DMS153 (cell line): ENCODE measurements at places on chromosomes 6 and 20.

GRCh38 chr6:35569011-35569461, 56.3 kb upstream of the TULP1 start:
- DNase-seq = no peak

- no peak for DNase-seq
Measured at GRCh38 chr6:37323580-37323979, 30.2 kb upstream of the RNF8 start.

DNA sequence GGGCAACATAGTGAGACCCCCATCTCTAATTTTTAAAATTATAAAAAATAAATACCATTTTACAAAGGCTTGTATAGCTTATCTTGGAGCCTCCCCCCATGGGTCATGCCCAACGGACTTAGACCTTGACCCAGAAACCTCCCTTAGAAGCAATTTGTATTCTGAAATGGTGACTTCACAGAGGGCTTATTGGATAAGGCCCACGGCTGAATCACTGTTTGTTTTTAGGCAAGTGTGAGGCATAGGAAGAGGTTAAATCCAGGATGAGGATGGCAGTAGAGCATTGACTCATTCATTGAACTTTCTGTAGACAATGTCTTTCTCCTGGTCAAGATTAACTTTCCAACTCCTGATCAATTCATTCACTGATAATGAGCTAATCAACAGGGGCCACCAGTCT, 6.2 kb upstream of the SNAI1 start:
- no peak for DNase-seq

GRCh38 chr6:12293235-12293930, 3.2 kb downstream of the EDN1 start:
- no peak for DNase-seq

DNA sequence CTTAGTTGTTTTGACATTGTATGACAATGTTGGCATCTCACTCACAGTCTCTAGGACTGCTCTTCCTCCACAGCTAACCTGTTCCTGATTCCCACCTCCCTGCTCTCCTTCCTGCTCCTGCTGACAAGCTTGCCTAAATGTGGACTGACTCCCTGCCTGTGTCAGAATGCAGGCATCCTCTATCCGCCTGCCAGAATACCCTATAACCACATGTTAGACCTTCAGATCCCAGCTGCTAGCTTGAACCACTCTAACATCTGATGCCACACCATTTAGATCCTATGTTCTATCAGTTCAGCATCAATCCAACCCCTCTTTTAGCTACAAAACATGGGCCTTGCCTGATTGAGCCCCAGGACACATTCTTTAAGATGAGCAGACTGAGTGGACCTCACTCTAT, 12.2 kb downstream of the FILIP1 start:
- DNase-seq = no peak

- no peak for DNase-seq
Measured at GRCh38 chr6:138161088-138161337, 726 bp upstream of the ARFGEF3 start.
